Esophagus squamous epithelium (tissue), 5 donors: ENCODE measurements at places on chromosomes 6 and 20. TPM values are rescaled to one million over a fixed set of nuclear protein-coding genes. Genes with fewer than 3 reads are reported as not detected.

GRCh38 chr6:79610306-79611009 lies 20.7 kb upstream of the SH3BGRL2 start:
- no peak for DNase-seq

GRCh38 chr6:17820055-17820454 lies 113.3 kb upstream of the NUP153 start:
- no peak for DNase-seq

- no peak for DNase-seq
Measured at GRCh38 chr20:63053432-63054102, 46.8 kb upstream of the BHLHE23 start.

DNA sequence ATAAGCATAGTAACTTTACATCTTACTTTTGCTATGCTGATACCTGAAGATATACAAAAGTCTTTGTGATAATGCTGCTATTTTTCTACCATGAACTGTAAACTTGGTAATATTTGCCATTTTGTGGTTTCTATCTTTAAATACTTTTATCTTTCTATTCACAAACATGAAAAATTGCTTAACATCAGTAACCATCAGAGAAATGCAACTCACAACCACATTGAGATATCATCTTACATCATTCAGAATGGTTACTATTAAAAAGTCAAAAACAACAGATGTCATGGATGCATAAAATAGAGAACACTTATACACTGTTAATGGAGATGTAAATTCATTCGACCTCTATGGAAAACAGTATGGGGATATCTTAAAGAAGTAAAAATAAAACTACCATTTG lies 112.0 kb downstream of the TRDN start:
- DNase-seq: no peak

DNA sequence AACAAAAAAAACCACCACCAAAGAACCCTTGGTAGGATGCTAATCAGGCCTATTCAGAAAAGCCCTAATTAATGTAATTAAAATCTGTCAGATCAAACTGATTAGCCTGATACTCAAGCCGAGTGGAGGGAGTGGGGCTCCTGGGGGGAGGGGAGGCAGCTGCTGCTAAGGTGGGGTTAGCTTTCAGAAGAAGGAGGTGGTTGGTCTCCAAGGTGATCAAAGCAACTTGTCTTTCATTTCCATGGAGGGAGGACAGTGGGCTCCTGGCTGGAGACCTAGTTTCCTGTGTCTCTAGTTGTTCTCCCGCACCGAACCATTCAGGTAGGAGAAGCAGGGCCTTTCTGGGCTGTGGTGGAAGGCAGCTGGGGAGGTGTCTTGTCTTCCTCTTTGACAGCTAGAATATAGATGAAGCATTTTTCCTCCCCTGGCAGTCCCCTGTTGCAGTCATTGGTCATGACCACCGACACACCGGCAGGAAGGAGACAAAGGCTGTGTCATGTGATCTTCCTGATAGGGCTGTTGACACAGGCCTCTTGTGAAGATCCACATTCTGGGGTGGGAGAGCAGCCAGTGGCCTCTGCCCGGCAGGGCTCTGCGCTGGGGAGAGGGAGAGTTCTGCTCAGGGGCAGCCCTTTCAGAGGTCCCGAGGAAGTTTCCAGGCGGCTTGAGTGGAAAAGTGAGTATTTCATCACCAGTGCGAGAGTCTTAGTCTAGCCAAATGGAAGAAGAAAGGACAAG lies 39.9 kb upstream of the PRDM1 start:
- DNase-seq: no peak

DNA sequence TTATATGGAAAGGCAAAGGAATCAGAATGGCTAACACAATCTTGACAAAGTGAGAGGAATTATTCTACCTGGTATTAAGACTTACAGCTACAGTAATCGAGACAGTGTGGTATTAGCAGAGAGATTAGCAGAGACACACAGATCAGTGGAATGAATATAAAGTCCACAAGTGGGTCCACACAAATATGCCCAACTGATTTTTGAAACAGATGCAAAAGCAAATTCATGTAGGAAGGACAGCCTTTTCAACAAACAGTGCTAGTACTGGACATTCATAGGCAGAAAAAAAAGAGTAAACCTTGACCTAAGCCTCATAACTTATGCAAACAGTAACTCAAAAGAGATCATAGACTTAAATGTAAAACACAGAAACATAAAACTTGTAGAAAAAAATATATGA lies 22.6 kb downstream of the HACE1 start:
- no peak for DNase-seq

The PGC gene
- not detected for total RNA-seq

The NR2E1 gene
- total RNA-seq: not detected

DNA sequence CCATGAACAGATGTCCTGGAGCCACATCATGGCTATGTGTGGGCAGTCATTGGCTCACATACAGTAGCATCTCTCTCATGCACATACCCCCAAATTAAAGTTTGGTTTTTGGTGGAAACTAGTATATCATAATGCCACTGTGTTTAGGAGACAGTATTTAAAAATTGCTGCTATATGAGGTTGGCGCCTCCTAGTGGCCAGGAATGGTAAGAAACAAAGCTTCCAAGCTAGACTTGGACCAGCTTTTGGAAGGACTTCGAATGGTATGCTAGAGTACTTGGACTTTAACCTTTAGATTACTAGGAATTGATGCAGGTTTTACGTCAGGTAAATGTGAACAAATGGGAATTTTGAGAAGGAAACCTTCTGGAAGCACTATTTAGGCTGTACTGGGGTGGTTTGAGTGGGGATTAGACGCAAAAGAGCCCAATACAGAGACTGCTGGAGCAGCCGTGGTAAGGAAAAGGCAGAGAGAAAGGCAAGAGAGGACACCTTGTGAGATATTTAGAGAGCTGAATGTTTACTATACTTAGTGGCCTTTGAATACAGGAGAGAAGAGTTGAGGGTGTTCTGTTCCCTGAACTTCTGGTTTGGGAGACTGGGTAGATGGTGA lies 23.8 kb downstream of the PRSS35 start:
- no peak for DNase-seq

DNA sequence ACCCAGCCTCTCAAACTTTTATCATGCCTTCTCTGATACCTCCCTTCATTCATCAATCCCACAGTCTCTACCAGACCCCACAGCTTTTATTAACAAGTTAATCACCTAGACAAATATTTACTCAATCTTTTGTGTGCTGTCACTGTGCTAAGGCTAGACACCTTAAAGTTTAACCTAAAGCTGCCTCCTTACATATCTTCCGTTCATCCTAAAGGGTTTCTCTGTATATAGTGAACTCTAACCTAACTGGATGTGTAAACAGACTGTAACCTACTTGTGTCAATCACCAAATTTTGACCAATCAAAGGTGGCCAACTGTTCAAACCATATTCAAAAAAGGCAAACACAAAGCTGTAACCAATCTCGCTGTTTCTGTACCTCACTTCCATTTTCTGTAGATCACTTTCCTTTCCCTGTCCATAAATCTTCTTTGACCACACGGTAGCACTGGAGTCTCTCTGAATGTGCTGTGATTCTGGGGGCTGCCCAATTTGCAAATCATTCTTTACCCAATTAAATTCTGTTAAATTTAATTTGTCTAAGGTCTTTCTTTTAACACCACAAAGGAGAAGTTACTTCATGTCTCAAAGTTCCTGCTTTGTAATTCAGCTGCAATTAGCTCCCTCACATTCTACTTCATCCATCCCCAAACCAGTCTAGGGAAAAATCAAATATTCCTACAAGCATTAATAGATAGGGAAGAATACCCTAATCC lies 72.5 kb downstream of the ARHGAP18 start:
- DNase-seq: no peak

- no peak for DNase-seq
Measured at GRCh38 chr6:12753036-12753435, 36.5 kb downstream of the PHACTR1 start.

DNA sequence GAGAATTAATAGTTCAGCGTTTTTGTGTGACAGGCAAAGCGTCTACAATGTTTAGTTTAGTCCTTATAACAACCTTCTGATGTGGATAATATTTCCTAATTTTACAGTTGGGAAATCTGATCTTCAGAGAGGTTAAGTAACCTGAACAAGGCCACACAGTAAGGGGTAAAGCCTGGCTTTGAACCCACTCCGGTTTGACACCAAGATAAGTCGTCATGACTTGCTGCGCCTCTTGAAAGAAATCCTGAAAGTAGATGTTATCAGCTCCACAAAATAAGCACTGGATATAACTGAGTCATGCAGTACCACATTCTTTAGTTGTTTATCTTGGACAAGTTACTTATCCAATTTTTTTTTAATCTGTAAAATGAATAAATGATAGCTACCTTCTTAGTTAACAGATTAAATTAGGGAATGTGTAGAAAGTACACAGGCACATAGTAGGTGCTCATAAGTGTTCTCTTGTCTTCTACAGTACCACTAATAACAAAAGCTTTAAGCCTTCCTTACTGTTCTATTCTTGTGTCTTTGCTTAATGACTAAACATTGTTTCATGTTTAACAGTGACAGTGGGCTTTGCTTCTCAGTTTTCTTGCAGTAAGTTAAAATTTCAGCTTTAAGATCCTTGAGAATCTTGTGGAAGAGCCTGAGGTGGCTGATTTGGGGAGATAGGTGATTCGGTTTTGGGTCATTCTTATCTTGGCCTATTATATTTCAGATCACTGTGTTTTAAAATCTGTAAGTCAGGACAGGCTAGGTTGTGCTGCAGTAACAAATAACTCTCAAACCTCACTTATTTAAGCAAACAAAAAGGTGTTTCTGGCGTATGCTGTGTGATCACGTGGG lies 2.1 kb downstream of the HIVEP1 start:
- DNase-seq: no peak

The ZNF322 gene
- 7.0 TPM for total RNA-seq

DNA sequence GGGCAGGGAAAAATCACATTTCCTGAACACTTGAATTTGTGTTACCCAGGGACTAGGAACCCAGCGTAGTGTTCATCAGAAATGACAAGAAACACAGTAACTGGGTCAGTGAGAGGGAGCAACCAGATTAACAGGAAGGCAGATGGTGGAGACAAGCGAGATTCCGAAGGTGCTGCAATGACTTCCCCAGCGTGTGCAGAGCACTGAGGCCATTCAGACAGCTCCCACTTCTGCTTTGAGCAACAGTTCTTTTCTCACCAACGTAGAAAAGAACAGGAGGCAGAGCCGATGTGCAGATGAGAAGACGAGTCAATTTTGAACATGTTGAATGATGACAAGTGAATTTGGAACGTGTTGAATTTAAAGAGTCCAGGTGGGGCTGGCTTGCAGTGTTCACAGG lies 63.1 kb upstream of the IFNGR1 start:
- no peak for DNase-seq

The NOTCH4 gene
- 5.7 TPM for total RNA-seq

DNA sequence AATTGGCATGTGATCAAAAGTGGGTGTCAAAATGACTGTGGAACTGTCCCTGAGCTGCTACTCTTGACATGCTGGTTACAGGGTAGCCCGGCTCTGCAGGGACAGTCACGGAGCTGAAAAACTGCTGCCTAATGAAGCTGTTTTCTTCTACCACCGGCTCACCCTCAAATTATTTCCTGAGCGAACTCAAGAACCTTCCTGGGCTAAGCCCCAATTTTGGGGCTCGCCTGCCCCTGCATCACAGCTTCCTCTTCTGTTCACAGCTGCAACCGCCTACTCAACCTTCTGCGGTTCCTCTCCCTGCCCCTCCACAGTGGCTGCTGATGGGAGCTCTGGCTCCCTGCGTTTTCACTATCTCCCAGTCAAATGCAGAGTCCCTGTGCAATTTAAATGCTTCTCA lies 110.8 kb upstream of the MLN start:
- no peak for DNase-seq

The TASP1 gene
- total RNA-seq: 9.2 TPM

- no peak for DNase-seq
Measured at GRCh38 chr6:21953831-21954801, 342.7 kb downstream of the PRL start.

- DNase-seq: no peak
Measured at GRCh38 chr20:41398408-41398807, 31.8 kb upstream of the EMILIN3 start.

GRCh38 chr6:148854096-148854495 lies 107.3 kb downstream of the UST start:
- no peak for DNase-seq

The TRIM40 gene
- not detected for total RNA-seq

DNA sequence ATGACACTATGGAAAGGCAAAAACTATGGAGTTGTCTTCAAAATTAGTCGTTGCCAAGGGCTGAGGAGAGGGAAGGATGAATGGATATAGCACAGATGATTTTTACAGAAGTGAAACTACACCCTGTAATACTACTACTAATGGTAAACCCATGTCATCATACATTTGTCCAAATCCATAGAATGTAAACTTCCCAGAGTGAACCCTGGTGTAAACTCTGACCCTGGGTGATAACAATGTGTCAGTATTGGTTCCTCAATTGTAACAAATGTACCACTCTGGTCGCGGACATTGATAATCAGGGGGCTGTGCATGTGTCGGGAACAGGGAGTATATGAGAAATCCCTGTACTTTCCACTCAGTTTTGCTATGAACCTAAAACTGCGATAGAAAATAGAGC lies 72.2 kb downstream of the CNBD2 start:
- no peak for DNase-seq
